GM23338 (cell line): ENCODE measurements at places on chromosomes 7 and 10. TPM values are rescaled to one million over a fixed set of nuclear protein-coding genes. Genes with fewer than 3 reads are reported as not detected.

ZNF25 gene
- 0.76 and 2.7 TPM in 2 replicates for total RNA-seq

FBH1 gene
- total RNA-seq = 84.0 and 90.8 TPM in 2 replicates

TRPV5 gene
- not detected in 2 replicates for total RNA-seq

STEAP1 gene
- total RNA-seq = 14.7 and 17.1 TPM in 2 replicates

C10orf62 gene
- not detected in 2 replicates for total RNA-seq

SLC26A3 gene
- total RNA-seq = not detected in 2 replicates

SLC18A3 gene
- 0.12 TPM in 1 of 2 replicates, not detected in the other for total RNA-seq

FGL2 gene
- not detected in 2 replicates for total RNA-seq

FANK1 gene
- total RNA-seq = 0.69 TPM in 1 of 2 replicates, not detected in the other

FEZF1 gene
- total RNA-seq = 1.7 and 2.3 TPM in 2 replicates

UPP1 gene
- 22.7 and 28.6 TPM in 2 replicates for total RNA-seq

TEX36 gene
- not detected in 2 replicates for total RNA-seq

POM121C gene
- total RNA-seq = 36.9 and 44.0 TPM in 2 replicates

P4HA1 gene
- 22.1 and 27.1 TPM in 2 replicates for total RNA-seq

ADRB1 gene
- total RNA-seq = 0.24 and 0.39 TPM in 2 replicates

PIK3CG gene
- not detected in 2 replicates for total RNA-seq

PDE1C gene
- 0.28 and 0.74 TPM in 2 replicates for total RNA-seq

HMX3 gene
- 0.23 and 0.35 TPM in 2 replicates for total RNA-seq

NKX1-2 gene
- total RNA-seq = 37.0 and 39.4 TPM in 2 replicates

FRMD4A gene
- 18.3 and 20.1 TPM in 2 replicates for total RNA-seq
